ENCODE measurements at places on chromosomes 11 and 22.
A peak's percentile ranks its signal among the peaks of the same experiment; 100 is the strongest.

DNA sequence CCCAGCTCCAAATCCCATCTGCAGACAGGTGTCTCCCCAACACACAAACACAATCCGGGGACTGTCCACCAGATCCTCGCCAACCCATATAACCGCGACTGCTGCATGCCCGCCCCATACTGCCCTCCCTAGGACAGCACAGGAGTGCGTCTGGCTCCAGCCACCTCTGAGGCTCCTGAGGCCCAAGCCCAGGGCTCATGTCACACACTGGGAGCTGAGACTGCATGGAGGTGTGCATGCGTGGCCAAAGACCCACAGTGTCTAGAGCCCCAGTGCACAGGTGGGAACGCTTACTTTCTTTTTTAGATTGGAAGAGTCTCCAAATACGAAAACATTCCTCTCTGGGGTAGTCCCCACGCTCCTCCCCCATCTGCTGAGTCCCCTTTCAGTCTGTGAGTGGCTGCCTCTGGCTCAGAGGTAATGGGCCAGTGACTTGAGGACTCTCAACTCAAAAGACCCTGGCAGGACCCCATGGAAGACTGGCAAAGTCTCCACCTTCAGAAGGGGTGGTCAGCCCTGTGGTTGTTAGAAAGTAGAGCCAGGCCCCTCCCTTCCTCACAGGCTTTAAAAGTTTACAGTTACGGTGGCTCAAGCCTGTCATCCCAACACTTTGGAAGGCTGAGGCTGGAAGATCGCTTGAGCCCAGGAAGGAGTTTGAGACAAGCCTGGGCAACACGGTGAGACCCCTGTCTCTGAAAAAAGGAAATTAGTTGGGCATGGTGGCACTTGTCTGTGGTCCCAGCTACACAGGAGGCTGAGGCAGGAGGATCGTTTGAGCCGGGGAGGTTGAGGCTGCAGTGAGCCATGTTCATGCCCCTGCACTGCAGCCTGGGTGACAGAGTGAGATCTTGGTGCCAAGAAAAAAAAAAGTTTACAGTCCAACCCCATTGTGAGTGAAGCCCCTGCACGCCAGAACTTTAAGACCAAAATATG lies 2.3 kb downstream of the CBX7 start:
- DNase-seq: no peak

GRCh38 chr22:46857142-46857884 lies 94.9 kb downstream of the TBC1D22A start:
- DNase-seq: no peak

DNA sequence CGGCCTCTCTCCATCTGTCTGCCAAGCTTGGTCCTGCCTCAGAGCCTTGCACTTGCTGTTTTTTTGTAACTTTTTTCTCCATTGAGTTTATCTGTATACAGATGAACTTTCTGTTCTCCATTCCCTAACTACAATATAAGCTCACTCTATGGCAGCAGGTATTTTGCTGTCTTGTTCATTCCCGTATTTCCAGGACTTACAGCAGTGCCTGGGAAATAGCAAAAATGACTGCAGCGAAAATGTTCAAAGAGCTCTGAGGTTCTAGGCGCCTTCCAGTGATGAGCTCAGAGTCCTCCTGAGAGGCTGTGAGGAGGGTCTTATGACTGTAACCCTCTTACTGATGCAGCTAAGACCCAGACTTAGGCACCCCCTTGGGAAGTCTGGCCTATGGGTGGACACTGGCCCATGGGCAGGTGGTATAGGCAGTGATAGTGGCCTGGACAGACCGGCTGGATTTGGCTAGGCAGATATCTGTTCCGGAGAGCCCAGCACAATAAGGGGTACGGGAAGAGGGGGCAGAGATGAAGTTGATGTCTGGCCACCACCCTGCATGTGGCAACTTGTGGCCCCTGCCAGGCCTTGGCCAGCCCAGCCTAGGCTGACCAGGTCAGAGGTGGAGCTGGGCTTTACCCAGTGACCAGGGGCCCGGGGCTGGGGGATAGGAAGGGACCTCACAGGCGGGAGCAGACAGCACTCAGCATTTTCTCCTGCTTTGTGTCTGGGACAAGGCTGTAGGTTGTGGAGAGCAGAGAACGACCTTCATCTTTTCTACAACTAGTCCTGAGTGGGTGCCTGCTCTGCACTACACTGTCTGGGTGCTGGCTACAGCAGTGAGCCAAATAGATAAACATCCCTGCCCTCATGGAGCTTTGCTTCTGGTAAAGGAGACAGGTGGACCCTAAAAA lies 4.6 kb downstream of the ATF4 start:
- DNase-seq: no peak

DNA sequence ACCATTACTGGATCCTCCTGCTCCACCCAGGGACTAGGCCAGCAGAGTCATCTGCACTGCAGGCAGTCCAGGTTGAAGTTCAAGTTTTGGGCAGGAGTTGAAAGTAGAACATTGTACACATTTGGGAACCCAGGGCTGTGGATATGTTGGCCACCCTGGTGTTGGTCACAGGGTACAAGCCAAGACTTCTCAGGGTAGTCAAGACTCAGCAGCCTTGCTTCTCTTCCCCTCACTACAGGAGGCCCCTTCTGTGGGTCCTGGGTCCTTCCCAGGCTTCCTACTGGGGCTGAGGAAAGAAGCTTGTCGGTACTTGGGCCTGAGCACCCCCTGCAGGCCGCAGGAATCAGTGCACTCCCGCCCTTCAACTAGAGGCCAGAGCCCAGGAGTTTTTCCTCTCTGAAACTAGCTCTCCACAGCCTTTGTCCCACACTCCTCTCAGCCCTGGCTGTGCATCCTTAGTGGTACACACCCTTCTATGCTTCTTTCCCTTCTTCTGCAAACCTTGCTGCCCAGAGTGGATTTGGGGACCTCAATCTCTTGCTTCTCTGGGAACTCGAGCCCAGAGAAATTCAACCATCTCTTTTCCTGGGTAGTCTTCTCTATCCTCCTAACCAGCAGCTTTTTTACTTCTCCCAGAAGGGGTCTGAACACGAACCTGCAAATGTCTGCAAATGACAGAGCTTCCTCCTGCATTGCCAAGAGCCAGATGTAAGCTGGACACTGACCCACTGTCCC lies 2.6 kb upstream of the HPX start:
- DNase-seq: peak; percentile 53

- DNase-seq: no peak
Measured at GRCh38 chr11:7021318-7021717, 1.0 kb downstream of the NLRP14 start.

DNA sequence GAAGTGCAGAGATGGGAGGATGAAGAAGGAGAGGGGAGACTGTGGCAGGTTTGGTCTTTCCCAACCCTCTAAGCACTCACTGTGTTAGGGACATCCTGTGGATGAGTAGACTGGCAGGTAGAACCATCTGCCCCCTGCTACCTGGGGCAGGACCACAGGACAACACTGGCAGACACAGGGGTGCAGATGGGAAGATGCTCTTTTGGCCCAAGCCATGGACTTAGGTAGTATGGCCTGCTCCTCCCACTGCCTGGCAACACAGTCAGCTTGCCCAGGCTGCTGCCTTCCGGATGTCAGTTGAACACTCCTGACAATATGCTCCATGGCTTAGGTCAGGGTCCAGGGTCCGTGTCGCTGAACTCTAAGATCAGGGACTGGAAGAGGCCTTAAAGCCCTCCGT lies 140.7 kb upstream of the NAV2 start:
- no peak for DNase-seq

GRCh38 chr11:70778883-70779282 lies 380.6 kb downstream of the CTTN start:
- no peak for DNase-seq

Measured in inflammatory macrophage treated with lipopolysaccharide for 4 hours (primary cell).